Effector memory CD4-positive, alpha-beta T cell (primary cell): ENCODE measurements at places on chromosomes 1 and 21.

DNA sequence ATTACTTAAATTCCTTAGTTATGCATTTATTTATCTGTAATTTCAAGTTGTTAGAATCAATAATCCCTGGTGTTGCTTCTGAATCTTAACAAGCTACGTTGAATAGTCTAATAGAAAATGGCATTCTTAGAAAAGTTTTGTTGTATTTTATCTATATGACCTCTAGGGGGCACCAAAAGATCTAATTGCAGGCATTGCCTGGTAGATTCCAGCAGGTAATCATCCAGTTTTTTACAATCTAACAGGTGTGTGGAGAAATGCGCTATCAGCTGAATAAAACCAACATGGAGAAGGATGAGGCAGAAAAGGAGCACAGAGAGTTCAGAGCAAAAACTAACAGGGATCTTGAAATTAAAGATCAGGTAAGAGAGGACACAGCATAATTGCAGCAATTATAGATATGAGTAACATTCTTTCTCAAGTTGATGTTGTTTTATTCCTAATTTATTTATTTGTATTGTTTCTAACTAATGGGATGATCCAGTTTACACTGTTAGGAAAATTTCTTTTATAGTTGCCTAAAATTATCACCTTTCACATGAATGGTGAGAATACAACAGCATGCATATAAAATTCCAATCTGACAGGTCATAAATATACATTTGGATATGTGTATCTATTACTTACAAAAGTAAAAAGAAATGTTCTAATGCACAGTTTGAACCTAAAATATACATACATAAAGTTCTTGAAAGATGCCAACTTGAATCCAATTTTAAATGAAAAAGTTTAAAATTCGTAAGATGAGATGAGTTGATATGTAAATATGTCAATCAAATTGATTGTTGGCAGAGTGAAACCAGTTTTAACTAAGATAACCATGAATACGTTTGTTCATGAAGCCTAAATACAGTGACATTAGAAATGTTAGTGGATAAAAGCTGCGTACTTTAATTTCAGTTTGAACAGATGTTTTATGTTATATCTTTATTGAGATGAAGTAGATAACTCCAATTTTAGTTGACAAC, 88.4 kb downstream of the SDCCAG8 start:
- no peak for DNase-seq

DNA sequence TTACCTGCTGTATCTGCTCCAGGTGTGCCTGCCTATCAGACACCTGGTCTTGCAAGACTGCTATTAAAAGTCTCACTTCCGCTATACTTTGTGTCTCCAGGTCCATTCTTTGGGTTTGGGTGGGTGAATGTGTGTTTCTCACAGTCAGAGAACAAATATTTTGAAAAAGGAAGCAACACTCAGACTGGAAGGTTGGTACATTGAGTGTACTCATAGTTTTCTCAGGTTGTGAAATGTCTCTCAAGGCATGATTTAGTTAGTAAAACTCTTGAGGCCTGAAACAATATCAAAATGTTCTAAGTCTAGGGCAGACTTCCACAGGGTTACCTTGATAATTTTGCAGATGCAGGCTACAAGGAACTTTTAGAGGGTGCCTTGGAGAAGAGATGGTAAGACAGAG, 429.9 kb upstream of the ZRANB2 start:
- no peak for DNase-seq

DNA sequence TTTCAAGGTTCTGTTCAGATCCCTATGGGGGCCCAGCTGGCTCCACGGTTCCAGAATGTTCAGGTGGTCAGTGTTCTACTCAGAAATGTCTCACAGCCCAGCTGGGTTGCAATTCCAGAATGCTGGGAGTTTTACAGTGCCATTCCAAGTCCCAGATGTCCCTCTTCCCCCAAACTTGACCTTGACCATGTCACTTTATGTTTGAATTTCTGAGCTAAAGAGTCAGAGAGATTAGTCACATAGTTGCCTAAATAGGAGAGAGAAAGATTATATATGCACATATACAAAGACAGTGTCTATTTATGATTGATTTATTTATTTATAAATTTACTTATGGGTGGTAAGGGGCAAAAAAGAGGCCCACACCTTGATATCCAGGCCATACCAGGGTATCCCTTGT, 2.5 kb downstream of the GPR3 start:
- no peak for DNase-seq

- no peak for DNase-seq
Measured at GRCh38 chr1:209486861-209487593, 96.5 kb upstream of the CAMK1G start.

DNA sequence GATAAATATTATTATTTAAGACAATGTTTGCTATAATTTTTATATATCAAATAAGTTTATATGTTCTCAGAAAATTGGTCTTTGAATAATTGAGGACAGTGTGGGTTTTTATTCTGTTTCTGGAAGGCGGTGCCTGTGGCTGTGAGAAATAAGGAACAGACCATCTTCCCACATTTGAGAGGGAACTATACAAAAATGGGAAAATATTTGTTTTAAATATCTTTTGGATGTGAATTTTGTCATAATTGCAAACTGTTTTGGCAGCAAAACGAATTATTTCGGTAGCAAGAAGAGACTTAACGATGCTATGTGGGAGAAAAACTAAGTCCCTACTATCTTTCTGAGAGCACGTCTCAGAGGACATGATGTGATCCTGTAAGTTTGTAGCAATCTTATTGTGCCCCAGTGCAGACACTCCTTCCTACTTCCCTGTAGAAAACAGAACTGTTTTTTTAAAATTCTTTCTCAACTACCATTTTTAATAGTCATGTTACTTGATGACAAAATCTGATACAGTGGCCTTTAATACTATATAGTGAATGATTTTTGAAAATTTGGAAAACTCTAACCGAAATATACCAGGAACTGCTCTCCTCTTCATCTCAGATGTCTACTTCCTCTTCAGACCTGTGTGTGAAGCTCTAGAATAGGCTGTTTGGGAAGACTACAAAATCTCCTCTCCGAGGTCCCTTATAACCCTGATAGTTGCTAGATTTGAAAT, 25.4 kb downstream of the PTPRC start:
- no peak for DNase-seq

DNA sequence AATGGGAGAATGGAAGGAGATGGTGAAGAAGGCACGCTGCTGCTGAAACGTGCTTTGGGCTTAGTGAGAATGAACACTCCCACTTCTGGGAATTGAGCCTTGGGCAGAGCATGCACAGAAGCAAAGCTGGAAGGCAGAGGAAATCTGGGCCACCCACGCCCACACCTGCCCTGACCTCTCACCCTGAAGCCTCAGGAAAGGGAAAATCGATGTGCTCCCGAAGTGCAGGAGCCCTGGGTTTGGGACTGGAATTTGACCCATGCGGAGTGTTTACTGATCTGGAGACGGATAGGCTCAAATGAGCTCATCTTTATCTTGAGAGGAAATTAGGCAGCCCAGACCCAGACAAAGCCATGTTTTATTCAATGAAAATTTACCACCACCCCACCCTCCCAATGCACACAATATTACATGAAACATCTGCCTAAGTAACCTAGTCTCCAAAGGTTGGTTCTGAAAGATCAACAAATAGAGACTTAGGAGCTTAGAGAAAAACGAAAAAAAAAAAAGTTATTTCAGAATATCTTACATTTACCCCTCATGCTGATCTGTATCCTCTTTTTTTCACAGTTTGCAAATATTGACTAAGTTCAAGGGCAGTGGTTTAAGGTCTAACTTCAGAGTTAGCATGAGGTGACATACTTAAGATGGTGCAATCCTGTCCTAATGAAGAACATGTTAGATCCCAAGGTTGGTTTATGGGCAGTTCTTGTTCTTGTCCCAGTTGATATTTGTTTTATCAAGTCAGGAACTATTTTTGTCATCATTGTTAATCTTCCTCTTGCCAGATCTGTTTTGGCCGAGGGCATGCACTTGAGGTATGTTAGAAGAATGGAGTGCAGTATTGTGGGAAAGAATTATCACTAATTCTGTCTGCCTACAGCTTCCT, 63.0 kb downstream of the PROX1 start:
- no peak for DNase-seq

DNA sequence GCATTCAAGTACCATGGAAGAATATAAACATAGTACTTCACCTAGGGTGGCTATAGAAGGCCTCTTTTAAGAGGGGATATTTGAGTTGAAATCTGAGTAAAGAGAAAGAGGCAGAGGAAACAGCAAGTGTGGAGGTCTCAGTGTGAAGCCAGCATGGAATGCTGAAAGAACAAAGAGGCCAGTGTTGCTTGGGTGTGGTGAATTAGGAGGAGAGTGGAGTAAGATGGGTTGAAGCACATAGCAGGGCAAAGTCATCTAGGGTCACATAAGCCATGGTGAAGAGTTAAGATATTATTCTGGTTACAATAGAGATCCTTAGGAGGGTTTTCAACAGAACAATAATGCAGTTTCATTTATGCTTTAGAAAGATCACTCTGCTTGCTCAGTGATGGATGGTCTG, 37.5 kb downstream of the C1orf141 start:
- no peak for DNase-seq
